NCI-H345 (cell line): ENCODE measurements at places on chromosomes 2 and 18.

- DNase-seq: no peak
These were observed 110.8 kb upstream of the TRIB2 start for GRCh38 chr2:12605936-12606335.

DNA sequence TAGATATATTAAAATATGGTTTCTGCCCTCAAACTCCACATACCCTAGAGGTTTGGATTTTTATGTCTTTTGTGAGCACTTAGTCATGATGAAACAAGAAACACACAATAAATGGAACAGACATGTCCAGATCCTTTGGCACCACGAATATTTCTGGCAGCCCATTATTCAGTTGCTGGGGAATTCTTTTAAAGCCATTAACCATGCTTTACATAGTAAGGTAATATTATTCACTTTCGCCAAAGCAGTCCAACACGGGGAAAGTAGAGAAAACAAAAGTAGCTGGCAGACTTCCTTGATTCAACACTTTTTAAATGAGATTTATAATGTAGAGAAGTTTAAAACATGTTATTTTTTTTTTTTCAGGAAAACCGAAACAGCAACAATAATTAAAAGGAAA, 235.4 kb downstream of the PIEZO2 start:
- no peak for DNase-seq

DNA sequence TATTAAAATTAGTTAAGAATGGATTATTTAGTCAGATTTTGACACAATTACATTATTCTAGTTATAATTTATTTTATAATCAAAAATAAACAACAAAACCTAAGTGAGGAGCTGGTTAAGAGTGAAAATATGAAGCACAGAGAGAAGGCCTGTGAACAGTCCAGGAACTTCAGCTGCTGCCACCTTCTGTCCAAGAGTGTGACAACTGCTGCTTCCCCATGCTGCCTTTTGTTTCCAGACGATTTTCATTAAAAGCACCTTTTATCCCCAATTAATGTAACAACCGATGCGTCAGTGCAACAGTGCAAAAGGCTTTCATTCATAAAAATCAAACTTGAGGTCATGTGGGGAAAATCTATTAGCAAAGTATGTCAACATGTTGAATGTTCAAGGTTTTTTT, 363.6 kb downstream of the CTNNA2 start:
- DNase-seq: peak; percentile 1

- DNase-seq: no peak
These were observed 113.4 kb downstream of the MC4R start for GRCh38 chr18:60259052-60259681.

GRCh38 chr2:158667586-158667985, 127.5 kb upstream of the DAPL1 start:
- no peak for DNase-seq

- DNase-seq: no peak
These were observed 15.3 kb upstream of the TRPM8 start for GRCh38 chr2:233901884-233902283.

- DNase-seq: no peak
These were observed 214.8 kb upstream of the HNRNPA3 start for GRCh38 chr2:176997792-176998169.

DNA sequence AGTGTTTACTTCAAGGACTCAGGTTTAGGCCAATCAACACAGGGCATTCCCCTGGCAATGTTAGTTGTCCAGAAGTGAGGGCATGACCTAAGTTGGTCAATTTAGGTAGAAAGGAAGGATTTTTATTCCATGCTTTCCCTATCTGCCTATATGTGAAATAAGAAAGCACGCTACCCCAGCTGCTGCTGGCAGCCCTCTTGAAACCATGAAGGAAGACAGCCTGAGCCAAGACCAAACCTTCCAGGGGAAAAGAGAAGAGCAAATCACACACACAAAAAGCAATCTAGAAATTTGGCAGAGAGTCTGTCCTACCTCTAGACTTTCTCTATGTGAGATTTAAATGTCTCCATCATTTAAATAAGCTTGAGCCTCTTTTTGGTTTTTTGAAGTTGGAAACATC, 387.6 kb downstream of the TNS1 start:
- no peak for DNase-seq

DNA sequence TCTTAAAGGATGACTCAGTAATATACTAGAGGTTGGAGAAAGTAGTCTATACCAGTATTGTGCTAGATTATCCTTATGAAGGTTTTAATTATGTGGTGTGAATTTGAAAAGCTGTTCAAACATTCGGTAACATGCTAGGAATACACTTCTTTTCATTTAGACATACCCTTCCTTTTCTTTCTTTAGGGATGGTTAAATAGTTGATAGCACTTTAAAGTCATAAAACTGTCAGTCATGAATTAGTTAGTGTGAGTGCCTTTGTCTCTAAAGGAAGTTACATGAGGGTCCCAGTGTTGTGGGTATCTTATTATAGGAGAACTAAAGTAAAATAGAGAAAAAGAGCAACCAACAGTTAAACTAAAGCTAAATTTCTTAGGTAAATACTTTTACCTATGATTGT, 149.3 kb downstream of the CSRNP3 start:
- DNase-seq: peak; percentile 10

DNA sequence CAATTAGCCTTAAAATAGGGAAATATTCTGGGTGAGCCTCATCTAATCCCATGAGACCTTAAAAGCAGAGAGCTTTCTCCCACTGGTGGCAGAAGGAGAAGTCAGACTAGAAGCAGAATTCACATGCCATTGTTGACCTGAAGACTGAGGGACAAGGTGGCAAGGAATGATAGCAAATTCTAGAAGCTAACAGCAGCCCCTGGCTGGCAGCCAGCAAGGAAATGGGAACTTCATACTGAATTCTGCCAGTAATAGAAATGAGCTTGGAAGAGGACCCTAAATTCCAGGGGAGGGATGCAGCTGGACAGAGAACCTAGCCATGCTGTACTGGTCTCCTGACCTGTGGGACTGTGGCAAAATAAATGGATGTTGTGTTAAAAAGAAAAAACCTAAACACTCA, 19.5 kb downstream of the B3GNT7 start:
- DNase-seq: no peak

- no peak for DNase-seq
These were observed 92.4 kb downstream of the INPP5D start for GRCh38 chr2:233152541-233152940.

- DNase-seq: peak; percentile 90
These were observed 1.1 kb upstream of the CDH2 start for GRCh38 chr18:28177828-28178635.

GRCh38 chr2:215884451-215885087, 128.8 kb downstream of the MREG start:
- DNase-seq: no peak

GRCh38 chr2:159989249-159989648, 73.2 kb downstream of the PLA2R1 start:
- no peak for DNase-seq

- DNase-seq: peak; percentile 11
These were observed 97.1 kb downstream of the ITGA4 start for GRCh38 chr2:181554061-181554830.

DNA sequence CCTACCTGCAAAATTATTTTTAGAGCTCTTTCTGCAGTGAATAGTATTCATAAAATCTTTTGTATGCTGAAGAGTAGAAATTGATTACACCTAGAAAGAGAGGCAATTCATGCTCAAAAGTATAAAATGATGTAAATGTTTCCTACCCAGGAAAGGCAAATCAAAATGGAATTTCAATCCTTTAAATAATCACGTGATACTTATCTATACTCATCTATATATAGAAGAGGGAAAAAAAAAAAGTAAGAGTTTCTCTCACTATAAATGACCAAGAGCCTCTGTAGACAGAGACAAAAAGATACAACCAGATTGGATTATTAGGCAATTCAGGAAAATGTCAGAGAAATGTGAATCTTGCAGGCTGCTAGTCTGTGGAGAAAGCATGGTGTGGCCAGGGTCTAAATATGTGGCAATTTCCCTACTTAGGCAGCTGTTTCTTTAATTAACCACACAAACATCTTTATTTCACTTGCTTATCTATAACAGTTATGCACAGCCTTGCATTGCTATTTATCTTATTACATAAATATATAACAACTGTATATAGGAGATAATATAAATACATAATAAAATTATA, 39.5 kb downstream of the METTL8 start:
- DNase-seq: no peak

- DNase-seq: no peak
These were observed 89.0 kb downstream of the INSIG2 start for GRCh38 chr2:118177318-118177717.

DNA sequence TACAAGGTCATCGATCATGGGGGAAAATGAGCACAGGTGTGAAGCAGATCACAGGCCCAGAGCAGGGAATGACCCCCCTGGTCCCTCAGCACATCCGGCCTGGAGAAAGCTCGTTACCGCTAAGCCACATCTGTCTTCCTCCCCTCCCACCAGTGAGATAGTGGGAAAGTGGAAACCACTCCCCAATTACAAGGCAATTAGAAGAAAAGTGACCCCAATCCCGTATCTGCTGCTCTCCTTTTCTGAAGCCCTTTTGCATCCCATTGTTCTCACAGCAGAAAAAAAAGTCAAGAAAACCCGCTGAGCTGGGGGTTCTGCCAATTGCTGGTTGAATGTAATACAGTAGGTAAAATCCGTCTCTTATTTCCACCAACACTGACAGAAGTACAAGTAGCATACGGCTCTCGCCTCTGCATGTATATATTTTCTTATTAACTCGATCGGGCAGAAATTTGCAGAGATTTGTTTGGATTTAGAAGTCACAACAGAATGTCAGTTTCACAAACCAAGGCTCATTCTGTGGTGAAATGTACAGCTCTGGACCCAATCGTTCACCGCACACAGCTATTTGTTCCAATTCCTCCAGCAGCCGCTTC, 287.0 kb downstream of the TCF4 start:
- DNase-seq: no peak

DNA sequence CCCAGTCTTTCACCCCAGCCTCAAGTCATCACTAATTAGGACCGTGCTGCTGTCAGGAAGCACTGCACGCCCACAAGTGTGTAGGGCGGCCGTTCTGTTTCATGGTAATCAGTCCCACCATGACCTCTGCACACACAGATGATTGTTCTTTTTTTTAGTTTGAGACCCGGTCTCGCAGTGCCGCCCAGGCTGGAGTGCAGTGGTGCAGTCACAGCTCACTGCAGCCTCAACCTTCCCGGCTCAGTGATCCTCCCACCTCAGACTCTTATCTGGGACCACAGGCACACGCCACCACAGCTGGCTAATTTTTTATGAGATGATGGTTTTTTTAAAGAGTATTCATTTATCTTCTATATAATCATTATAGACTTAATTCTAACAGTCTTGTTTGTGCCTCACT, 1.8 kb upstream of the IAH1 start:
- DNase-seq: no peak

GRCh38 chr18:8106603-8107002, 502.6 kb upstream of the RAB12 start:
- no peak for DNase-seq

- DNase-seq: no peak
These were observed 35.4 kb upstream of the DNAH7 start for GRCh38 chr2:196104066-196104465.

- no peak for DNase-seq
These were observed 3.2 kb downstream of the SMAD7 start for GRCh38 chr18:48947560-48947959.

DNA sequence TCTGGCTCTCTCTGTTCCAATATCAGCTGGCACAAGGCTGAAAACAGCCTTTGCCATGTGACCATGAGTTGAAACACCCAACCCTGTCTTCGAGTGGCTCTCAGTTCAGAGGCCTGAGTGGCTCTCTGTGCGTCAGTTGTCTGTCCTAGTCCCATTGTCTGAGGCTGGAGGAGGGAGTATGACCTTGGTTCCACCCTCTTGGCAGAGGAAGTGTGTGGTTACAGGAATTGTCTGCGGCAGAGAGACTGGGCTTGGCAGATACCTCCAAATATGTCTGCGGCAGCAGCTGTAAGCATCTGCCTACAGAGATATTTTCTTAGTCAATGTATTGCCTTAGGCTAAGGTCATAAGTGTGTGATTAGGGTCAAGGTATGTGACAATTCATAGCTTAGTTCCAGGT, 32.6 kb downstream of the CNGA3 start:
- DNase-seq: peak; percentile 57

- no peak for DNase-seq
These were observed 362.4 kb downstream of the CYRIA start for GRCh38 chr2:16303273-16303577.

DNA sequence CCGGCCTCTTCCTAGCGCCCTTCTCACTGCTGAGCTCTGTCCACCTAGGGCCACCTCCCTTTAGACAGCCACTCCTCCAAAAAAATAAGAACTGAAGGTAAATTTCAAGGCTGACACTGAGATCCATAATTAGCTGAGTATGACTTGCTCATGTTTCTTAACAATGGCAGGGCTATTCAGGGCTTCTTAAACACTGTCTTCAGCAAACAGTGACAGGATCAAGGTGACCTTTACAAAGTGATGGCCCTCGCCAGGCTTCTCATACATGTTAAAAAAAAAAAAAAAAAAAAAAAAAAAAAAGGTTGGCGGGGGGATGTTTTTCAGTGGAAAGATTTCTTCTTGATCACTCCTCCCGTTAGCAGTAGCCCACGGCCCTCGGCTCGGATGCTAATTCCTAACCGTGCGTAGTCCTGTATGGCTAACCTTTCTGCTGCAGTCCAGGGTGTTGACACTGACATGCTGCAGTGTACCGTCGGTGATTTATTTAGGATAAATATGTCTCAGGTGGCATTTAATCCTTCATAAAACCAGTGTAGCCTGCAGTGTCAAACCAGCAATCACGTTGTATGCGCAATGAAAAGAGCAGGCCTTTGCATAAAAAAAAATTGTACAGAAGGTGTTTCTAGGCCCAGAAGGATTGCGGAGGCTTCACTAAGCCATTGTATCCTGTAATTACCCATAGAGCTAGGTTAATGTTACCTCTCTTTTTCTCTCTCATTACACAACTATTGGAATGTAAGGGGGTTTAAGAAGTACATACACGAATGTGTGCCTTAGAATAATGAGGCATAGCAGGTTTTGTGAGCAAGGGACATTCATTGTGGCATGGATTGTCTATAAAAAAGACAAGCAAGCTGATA, 142.7 kb downstream of the PTGR3 start:
- DNase-seq: no peak

DNA sequence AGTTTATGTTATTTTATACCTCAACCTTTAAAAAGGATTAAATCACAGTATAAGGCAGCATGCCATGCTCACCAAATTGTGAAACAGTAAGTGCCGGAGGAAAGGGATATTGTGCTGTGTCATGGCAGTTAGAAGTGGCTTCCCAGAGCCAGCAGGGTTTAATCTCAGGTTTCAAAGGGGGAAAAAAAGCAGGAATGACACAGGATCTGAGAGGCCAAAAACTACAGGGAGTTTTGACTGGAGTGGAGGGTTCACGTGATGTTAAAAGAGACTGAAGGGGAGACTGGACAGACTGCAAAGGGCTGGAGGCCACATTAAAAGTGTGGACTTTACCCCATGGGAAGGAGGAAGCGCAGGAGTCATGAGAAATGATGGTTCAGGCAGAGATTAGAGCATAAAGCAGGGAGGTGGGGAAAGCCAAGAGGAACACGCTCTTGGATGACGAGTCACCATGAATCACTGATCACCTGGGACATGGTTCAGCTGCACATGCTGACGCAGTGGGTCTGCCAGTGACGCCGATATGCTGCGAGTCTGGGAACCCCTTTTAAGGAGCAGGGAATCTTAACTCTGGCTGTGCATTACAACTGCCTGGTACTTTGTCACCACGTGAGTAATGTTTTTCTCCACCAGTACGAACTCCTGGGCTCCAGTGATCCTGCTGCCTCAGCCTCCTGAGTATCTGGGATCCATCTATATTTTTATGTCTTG, 6.1 kb downstream of the CHMP1B start:
- no peak for DNase-seq

GRCh38 chr18:74613381-74613780, 15.7 kb downstream of the ZNF407 start:
- no peak for DNase-seq

- peak; percentile 93 for DNase-seq
These were observed 5.7 kb downstream of the PTMA start for GRCh38 chr2:231713730-231714638.

GRCh38 chr2:161414042-161415033, 1.8 kb upstream of the TBR1 start:
- DNase-seq: peak; percentile 60
